ENCODE measurements at places on chromosomes 6 and 20.

DNA sequence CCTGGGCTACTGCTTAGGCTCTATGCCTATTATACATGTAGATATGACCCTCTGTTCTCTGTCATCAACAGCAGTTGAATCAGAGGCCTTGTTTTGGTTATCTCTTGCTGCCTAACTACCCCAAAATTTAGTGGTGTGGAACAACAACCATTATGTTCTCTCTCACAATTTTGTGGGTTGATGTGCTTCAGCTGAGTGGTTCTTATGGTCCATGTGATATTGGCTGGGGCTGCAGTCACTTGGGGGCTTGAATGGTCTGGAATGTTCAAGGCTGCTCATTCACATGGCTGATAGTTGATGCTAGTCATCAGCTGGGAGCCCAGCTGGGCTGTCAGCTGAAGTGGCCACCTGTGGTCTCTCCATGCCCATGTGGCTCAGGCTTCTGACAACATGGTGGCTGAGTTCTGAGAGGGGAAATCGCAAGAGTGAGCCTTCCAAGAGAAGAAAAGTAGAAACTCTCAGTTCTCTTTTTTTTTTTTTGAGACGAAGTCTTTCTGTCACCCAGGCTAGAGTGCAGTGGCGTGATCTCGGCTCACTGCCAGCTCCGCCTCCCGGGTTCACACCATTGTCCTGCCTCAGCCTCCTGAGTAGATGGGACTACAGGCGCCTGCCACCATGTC lies 47.8 kb downstream of the SHLD1 start:
- DNase-seq, result no peak

- no peak for DNase-seq
Measured at GRCh38 chr20:2972126-2972525, 71.3 kb upstream of the GNRH2 start.

DNA sequence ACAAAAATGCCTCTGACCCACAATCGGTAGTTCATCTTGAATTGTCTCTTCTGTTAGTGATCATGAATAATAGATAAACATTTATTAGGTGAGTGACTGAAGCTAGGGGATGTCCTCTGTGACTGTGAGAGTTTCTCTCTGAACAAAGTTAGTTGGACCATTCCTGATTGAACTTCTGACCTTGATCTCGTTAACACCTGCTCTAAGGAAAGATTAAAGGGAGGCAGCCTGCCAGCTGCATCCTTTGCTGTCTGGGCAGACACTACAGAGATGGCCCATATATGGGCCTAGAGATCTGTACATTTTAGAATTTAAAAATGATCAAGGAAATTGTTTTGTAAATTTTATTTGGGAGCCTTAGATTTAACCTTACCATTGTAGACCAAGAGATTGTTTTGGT lies 27.3 kb downstream of the MAPK14 start:
- DNase-seq, result no peak

GRCh38 chr6:113625850-113626249 lies 231.3 kb upstream of the MARCKS start:
- no peak for DNase-seq

GRCh38 chr6:131917763-131918649 lies 33.2 kb downstream of the CCN2 start:
- no peak for DNase-seq

DNA sequence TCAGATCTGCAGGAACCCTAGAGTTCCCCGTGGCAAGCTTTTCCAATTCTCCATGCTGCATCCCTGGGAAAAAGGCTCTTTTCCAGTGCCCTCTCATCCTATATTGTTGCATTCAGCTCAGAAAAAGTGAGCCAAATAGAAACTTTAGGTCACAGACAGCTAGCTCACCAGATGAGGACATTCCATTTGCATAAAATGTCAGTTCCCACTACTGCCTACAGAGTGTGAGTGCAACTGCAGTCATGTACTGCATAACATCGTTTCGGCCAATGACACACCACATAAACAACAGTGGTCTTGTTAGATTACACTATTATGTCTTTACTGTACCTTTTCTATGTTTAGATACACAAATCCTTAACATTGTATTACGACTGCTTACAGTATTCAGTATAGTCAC lies 8.6 kb downstream of the HS3ST5 start:
- DNase-seq, result no peak

DNA sequence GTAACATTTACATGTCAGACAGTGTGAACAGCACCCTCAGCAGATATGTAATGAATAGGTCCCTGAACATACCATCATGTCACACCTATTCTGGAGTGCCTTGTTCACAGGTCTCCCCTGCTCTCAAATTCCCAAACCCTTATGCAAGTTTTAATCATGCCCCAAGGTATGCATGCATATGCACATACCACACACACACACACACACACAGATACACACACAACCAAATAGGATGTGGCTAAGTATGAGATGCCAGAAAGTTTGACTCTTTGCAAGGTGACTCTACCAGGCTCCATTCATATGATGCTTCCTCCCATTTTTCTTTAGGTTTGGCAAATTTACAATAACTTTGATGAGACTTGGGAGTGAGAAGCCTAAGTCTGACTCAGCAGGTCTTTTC lies 243.8 kb upstream of the IRAK1BP1 start:
- DNase-seq, result no peak

- DNase-seq, result no peak
Measured at GRCh38 chr20:20235681-20236080, 132.2 kb upstream of the INSM1 start.

DNA sequence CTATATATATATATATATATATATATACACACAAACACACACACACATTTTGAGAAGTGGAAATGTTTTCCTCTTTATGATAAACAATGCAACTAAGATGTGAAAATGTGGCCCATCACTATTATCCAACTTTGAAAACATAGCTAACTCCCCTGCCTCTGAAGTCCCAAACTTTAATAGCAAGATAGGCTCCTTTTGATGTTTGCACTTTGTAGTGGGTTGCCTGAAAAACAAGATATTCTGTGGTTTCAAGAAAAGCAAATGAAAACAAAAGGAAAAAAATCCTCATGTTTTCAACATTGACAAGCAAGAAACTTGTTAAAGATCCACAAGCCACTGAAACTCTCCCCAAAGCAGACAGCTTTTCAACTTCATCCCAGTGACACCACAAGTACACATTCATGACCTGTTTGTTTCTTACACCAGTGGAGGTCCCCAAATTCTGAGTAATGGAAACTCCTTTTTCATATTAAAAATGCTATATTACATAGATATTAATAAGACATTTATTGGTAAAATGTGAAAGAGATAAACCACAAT lies 90.0 kb downstream of the IPCEF1 start:
- DNase-seq, result no peak

DNA sequence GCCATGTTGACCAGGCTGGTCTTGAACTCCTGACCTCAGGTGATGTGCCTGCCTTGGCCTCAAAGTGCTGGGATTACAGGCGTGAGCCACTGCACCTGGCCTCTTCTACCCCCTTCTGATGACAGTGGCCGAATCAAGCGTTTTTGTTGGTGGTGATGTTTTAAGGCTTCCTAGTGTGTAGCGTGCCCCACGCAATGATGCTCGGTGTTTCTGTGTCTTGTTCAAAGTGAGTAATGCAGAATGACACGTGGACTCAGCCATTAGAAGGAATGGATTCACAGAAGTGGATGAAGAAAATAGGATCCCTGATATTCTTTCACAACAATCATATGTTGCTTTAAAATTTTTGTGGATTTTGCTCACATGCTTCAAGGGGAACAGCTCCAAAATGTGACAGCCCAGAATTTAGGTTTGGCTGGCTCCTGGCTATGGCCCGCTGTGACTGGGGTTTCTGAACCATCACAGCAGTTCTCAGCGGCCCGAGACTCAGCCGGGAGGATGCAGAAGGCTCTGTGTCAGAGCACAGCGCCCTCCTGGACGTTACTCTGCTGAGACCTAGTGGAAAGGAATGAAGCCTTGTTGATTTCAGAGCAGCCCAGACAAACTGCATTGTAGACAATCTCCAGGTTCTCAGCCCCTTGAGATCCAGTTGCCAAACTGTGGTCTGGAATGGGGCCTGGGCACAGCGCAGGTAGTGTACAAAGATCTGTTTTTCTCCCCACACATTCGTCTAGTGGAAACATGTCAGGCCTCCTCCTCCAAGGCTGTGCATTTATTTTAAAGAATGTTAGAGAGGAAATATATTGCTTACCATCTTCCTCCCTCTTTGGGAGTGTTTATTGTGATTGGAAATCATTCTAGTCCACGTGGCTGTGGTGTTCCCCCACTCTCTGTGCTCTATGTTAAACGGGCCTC lies 57.6 kb upstream of the TIAM2 start:
- DNase-seq, result no peak

DNA sequence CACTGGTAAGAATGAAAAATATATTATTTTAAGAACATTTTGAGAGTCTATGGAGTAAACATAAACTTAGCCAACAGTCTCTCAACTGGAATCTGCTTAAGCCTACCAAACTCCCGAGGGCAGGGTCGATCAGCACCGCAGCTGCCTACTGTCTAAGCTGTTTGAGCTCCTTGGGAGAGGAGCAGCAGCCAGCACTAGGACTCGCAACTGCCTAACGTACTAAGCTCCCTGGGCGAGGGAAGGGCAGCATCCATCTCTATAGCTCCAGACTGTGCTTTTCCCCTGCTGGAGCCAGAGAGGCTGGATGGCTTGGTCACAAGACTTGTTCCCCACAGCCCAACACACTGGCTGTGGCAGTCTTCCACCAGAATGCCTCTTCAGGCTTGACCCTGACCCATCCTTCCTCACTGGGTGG lies 96.4 kb downstream of the MOXD1 start:
- DNase-seq, result peak; percentile 39

- no peak for DNase-seq
Measured at GRCh38 chr6:107769053-107769658, 55.0 kb downstream of the SCML4 start.

DNA sequence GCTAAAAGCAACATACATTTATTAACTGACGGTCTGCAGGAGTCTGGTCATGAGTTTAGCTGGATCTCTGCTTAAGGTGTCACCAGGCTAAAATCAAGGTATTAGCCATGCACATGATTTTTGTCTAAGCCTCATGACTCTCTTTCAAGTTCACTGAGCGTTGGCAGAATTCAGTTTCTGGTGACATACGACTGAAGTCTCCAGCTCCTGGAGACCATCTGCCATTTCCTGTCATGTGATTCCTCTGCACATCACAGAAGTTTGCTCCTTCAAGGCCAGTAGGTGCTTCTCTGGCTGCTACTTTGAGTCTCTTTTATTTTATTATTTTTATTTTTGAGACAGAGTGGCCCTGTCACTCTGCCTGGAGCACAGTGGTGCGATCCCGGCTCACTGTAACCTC lies 148.4 kb upstream of the EYA4 start:
- no peak for DNase-seq

DNA sequence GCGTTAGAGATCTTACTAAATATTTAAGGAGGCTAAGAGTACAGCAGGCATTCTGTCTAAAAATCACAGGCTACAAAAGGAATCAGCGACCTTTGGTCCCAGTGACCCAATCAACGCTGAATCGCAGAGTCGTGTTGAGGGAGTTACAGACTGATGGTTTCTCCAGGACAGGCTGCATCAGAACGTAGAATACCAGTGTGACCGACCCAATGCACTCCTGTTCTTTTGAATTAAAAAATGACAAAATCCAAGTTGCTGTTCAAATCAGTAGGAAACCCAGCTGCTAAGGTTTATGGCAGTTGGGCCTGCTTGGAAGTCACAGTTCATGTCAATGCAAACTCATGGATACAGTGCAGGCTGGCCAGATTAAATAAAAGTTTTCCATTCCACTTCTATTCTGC lies 155.8 kb upstream of the AFDN start:
- DNase-seq, result no peak

DNA sequence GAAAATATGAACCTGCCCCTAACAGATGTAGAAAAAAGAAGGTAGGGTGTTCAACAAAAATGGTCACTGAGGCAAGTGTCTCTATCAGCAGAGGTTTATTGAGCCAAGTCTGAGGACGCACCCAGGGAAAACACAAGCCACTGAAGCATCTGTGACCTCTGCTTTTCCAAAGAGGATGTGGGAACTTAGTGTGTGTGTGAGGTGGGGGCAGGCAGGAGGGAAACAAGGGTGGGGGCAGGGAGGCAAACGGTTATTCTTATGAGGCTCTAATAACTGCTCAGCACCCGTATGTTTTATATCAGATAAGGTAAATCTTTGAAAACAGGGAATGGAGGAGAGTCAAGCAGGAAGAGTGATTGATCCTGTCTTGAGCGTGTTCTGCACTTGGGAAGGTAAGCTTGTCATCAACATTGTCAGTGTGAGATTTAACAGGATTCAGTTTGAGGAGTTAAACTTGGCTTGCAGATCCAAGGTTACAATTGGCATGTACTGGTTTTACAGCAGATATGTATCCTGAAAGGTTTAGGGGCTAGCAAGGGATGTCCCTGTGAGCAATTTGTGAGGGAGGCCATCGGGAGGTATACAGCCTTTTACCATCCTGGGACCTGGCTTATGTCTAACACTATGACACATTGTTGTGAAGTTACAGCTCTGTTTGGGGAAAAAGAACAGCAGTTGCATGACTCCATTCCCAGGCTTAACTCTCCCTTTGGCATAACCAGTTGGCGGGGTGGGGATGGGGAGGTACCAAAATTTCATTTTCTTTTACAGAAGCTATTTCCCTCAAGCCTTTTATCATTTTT lies 33.7 kb downstream of the NINL start:
- DNase-seq, result peak; percentile 80

GRCh38 chr6:150028799-150029198 lies 3.5 kb upstream of the RAET1L start:
- no peak for DNase-seq

GRCh38 chr6:107345393-107345792 lies 114.0 kb downstream of the PDSS2 start:
- DNase-seq, result no peak

- no peak for DNase-seq
Measured at GRCh38 chr6:99130897-99131873, 183.4 kb upstream of the FBXL4 start.

DNA sequence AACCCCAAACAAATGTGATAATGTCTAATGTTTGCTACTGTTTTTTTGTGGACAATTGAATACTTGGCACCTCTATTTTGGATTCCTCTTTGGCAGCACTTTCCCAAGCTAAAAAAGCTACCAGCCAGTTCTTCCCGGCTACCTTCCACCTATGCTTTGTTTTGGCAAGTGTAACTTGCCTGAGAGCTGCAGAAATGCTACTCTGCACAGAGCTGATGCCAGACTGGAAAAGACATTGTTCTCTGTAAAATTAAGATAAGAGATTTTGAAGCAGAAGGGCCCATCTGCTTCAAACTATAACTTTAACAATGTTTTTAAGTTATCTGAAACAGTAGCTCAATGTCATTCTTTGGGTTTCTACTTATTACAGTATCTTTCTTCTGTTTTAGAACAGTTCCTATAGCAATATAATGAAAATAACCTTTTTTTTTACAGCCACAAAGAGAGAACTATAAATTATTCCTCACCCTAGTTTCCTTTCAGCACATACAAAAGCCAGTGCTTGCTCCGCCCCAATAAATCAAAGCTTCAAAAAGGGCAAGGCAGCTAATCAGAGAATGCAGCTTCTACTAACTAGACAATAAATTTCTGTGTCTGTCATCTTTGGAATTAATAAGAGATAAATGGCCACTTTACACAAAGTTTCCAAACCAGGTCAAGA lies 183.1 kb downstream of the UBE3D start:
- no peak for DNase-seq

GRCh38 chr6:22401932-22402331 lies 105.1 kb upstream of the PRL start:
- DNase-seq, result no peak

GRCh38 chr6:160042014-160042773 lies 73.3 kb downstream of the IGF2R start:
- DNase-seq, result peak; percentile 51

GRCh38 chr20:45823949-45824835 lies 2.9 kb downstream of the TNNC2 start:
- DNase-seq, result no peak

GRCh38 chr6:116924245-116924644 lies 47.2 kb downstream of the RFX6 start:
- DNase-seq, result peak; percentile 2

GRCh38 chr6:14770040-14770439 lies 475.8 kb upstream of the JARID2 start:
- no peak for DNase-seq

All from fibroblast of villous mesenchyme (primary cell).